ENCODE measurements at places on chromosomes 1 and 21.

DNA sequence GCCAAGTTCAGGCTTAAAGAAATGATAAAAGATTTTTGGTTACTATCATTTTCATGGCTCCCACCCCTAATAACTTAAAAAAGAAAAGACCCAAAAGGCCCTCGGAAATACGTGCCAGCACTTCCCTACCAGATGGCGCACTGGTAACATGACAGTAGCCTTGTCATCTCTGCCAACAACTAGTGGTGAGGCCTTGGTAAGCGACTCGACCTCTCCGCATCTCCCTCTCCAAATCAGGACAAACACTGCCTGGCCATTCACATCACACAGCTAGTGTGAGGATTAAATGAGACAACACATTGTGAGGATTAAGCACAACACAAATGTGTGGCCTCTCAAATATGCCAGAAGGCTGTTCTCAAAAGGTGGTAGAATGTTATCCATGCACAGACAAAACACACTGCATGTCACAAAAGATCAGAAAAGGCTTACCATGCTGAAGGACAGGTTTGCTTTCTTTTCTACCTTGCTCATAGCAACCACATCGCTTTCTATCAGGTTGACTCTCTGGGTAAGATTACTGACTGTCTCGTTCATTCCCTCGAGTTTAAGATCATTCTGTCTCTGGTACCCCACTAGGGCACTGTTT, 16.4 kb downstream of the TEX38 start:
- DNase-seq, result no peak

DNA sequence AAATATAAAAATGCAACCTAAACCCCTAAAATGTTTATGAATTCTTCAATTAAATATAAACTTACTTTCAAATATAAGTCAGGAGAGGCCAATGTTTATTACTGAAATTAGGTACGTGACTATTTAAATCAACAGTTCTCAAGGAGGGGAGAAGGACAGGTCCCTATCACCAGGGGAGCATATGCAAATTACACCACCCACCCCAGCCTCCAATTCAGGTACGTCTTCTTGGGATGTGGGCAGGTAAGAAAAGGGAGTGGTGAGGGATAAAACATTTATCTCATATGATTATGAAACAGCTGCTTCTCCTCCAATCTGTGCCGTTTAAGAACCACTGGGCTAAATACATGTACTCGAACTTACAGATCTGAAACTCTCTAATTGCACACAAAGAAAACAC, 3.4 kb downstream of the COP1 start:
- DNase-seq, result no peak

- peak; percentile 18 for DNase-seq
These were observed 52.3 kb downstream of the SPATA46 start for GRCh38 chr1:162324396-162324795.

DNA sequence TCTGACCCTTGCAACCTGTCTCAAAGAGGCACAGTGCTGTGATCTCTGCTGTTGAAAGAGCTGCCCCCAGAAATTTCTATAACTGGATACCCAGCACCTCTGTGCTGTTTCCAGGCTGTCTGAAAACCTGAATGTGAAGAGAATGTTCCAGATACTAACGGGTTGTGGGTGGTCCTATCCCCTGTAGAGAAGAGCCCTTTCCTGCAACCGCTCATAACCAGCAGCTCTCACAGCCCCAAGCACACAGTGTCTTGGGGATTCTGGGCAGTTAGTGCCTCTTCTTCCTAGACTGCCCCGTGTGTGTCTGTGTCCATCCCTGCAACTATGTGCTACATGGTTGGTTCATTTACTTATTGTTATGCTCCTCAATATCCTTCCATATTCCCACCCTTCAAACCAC, 104.5 kb downstream of the SUSD4 start:
- no peak for DNase-seq

DNA sequence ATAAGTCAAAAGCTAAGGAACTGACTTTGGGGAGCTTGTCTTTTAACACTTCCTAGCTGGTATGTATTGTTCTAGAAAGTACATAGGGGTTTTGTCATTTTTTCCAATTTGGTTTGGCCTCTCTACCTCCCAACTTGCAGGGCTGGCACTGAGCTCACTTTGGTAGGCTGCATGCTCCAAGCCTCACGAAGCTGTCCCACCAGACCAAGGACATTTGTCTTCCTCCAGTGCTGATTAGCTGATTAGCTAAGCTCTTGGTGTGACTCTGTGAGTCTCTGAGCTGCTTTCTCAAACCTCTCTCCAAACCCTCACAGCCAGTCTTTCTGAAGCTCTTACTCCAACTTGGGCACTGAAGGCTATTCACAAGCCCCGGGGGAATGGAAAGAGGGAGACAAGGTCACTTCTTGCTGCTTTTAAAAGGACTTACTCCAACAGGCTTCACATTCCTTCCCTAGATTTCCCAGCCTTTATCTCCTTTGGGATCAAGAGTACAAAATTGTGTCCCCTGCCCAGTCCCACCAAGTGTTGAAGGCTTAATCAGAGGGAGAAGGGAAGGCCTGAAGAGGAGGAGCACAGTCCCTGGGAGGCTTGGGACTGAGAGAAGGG, 893 bp upstream of the CFAP45 start:
- no peak for DNase-seq

GRCh38 chr1:23885222-23885621, 17.1 kb upstream of the FUCA1 start:
- no peak for DNase-seq

DNA sequence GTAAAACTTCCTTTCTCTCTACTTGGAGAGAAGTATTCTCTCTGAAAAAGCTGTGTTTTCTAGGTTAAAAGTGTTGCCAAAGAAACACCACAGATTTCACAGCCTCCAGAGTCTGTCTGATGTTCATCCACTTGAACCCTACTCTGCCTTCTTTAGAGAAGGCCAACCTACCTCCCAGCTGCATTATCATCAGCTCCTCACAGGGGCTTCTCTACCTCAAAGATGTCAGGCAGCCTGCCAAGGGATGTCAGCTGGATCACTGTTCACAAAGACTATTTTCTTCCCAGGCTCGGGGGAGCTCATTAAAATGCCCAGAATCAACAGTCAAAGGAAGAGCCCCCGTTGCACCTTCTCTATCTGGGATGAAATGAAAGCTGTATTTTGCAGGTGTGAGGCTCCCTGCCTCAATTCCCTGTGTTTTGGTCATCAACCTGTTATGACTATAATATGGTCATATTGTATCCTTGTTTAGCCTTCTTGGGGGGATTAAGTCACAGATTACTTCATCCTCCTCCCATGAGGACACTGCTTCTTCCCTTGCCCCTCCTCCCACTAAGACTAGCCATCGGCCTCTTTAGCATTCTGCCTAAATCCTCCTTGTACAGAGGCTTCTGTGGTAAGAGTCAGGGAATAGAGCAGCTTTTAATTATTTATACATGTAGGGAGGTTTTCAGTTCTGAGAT, 25.7 kb downstream of the ANGPTL7 start:
- DNase-seq, result no peak

DNA sequence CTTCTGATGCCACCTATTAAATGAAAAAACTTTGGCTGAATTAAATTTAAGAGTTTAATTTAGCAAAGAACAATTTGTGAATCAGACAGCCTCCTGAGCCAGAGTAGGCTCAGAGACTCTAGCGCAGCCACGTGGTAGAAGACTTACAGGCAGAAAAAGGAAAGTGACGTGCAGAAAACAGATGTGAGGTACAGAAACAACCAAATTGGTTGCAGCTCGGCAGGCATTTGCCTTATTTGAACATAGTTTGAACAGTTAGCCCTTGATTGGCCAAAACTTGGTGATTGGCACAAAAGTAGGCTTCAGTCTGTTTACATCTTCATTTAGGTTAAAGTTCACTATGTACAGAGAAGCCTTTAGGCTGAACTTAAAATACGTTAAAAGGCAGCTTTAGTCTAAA, 22.9 kb downstream of the TCP10L start:
- peak; percentile 72 for DNase-seq

DNA sequence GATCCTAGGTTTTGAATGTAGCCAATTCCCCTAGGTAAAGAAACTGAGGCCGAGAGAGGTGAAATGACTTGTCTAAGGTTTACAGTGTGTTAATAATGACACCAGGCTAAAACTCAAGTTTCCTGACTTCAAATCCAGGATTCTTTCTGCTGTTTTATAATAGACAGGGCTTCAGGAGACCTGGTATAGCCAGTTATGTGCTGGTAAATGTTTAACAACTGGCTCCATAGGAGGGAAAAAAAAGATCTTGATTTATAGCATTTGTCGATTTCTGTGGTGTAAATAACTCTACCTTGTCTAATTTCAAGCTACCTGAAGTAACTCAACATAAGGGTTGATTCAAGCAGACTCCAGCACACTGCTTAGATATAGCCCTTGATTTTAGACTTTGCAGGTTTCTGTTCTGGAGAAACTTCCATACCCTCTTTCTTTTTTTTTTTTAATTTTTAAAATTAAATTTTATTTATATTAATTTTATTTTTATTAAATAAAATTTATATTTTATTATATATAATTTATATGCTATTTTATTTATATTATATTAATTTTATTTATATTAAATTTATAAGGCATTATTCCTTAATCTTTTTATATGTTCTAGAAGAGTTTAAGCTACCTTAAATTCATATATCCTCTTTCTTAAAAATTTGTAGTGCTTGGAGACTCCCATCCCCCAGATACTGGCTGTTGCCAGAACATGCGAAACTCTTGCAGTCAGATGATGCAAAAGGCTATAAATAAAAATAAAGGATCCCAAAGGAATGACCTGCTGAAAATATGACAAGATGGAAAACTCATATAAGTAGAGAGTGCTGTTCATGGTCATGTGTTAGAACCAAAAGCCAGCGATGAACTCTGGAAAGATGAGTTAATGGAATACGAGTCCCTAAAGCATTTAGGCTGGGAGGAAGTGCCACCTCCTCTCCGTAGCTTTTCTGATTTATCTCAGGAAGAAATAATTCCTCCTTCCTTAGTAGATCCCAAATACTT, 35.4 kb upstream of the SRSF10 start:
- DNase-seq, result no peak

GRCh38 chr1:28954126-28954726, 39.9 kb downstream of the EPB41 start:
- DNase-seq, result no peak

GRCh38 chr1:97864615-97865014, 56.2 kb downstream of the DPYD start:
- no peak for DNase-seq

GRCh38 chr1:62295921-62296491, 23.2 kb downstream of the KANK4 start:
- peak; percentile 90 for DNase-seq

DNA sequence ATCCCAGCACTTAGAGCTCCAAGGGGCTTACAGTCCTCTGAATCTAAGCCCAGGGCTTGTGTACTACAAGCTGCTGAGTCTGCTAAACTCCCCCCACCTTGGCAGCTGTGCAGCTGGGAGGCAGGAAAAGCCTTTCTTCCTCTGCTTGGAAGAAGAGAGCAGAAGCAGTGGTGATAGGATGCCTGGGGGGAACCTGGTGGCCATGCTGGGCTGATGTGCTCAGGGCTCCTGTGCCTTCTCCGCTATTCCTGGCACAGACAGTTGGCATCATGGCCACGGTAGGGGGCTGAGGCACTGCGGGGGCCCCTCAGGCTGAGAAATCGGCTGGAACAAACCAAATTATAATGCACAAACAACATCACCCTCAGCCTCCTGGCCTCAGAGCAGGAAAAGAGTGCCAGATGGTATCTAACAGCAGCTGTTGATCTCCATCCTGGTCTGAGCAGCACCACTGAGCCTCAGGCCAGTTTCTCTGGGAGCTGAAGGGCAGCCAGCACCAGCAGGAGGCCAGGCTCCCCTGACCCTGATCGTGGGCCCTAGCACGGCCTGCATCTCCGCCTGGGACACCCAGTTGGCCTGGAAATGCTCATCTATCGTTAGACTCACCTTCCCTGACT, 35.8 kb downstream of the ECE1 start:
- DNase-seq, result peak; percentile 63

DNA sequence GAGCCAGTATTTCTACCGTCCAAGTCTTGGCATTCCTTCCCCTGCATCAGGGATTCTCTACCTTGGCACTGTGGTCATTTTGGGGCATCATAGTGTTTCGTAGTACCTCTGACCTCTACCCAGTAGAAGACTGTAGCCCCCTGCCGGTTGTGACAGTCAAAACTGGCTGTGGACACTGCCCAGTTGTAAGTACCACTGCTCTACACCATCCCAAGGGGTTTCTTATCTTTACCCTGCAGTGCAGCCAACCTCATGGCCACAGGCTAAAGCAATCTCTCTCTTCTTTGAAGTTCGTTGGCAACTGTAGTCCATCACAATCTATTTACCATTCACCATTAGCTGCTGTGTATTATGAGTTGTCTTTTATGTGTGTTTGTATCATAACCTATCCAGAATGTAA, 29.3 kb upstream of the ERO1B start:
- no peak for DNase-seq

DNA sequence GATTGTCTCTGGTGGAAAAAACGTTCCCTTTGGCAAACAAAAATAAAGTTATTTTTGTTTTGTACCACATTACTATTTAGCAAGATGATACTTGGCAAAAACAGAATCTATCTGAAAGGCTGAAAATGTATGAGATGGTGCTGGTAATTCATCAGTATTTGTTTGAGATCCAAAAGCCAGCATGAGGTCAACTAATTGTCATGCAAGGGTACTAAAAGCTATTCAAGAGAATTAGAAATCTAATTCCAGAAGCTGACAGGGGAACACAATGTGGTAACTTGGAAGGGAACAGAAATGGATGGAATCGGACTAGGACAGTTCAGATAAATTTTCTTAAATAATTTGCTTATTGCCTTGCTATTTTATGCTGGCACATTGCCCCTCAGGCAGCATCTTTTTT, 263.8 kb downstream of the KCNT2 start:
- no peak for DNase-seq

GRCh38 chr1:59408608-59409240, 111.8 kb downstream of the FGGY start:
- peak; percentile 85 for DNase-seq

DNA sequence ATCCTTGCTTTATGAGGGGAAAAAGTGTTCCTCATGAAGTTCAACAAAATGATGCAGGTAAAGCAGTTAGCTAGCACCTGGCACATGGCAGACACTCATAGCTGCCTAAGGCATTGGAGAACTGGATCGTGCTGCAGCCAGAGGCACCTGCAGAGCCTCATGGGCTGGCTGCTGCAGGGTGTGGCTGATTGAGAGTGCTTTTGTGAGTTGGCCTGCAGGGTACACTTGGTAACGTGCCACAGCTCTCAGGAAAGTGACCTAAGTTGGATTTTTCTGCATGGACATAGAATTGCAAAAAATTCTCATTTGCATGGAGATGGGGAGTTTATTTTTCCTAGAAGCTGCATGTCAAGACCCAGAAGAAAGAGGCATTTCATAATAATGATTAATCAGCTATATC, 31.6 kb upstream of the IL20 start:
- DNase-seq, result no peak

GRCh38 chr1:236951672-236952071, 52.6 kb downstream of the MT1HL1 start:
- DNase-seq, result no peak

DNA sequence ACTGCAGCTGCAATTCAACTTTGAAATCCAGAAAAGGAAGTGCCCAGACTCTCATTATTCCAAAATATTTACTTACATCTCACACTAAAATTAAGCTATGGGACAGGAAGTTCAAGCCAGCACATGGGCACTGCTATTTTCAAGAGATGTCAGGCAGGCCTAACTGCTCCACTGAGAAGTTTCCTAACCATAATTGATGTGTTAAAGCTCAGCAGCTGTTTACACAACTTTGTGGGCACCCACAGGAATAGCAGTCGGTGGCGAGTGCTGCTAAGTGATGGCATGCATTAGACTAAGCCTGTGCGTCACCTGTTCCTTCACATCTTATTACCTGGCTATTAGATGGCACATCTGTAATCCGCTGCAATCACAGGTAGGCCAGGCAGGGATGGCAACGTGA, 303.3 kb upstream of the DAB1 start:
- no peak for DNase-seq

Data from astrocyte of the hippocampus (primary cell).